ENCODE measurements at places on chromosomes 4 and X.
A peak's percentile ranks its signal among the peaks of the same experiment; 100 is the strongest.

DNA sequence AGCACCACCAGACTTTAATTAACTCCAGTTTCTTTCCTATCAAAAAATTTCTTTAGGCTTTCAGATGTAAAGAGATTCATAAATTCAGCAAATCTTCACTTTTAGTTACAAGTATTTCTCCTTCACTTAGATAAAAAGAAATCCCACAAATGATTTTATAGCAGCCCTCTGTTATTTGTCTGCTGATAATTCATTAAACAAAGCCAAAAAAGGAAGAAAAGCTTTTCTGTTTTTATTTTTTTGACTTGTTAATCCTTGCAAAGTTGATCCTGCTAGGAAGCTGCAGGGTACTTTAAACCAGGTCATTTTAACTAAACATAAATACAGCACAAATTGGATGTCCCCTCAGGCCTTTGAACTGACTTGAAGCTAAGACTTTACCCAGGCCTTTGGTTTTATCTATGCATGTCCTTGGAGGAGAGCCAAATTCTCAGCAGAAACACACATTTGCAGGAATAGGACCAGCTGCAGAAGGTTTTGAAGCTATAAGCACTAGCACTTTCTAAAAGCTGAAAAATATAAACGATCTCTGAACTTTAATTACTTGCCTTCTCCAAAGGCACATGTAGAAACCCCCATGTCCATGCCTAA lies 57.5 kb downstream of the PCDH18 start:
- DNase-seq: no peak

GRCh38 chr4:3630598-3631543 lies 98.6 kb upstream of the LRPAP1 start:
- DNase-seq: no peak

DNA sequence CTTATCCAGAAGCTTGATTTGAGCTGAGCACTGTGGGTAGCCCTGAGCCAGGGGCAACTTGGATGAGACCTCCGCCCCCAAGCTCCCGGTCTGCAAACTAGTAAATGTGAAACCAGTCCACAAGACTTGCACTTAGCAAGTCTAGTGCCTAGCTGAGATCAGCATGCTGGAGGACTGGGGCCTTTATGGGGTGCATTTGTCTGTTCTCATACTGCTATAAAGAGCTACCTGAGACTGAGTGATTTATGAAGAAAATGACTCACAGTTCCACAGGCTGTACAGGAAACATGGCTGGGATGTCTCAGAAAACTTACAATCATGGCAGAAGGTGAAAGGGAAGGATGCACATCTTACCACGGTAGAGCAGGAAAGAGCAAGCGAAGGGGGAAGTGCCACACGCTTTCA lies 42.1 kb upstream of the HOPX start:
- no peak for DNase-seq

DNA sequence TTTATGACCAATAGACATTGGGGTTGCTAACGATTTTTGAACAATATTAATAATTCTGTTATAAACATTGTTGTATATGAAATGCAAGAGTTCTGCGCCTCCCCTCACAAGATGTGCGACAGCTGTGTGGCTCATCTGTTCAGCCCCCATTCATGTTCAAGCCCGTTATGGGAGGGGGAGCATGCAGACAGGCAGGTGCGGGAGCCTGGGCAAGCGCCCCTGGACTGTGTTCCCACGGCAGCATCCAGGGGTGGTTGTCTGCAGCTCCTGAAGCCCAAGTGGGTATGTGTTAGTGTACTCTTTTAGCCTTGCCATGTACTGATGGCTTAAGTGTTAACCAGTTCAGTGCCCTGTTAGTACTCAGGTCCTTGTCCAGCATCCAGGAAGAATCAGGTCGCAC lies 34.6 kb downstream of the UGT2A3 start:
- no peak for DNase-seq

GRCh38 chr4:23839279-23839678 lies 50.6 kb downstream of the PPARGC1A start:
- DNase-seq: no peak

- DNase-seq: no peak
These were observed 10.0 kb downstream of the MSL3 start for GRCh38 chrX:11768039-11768438.

GRCh38 chr4:154064244-154064643 lies 275.4 kb upstream of the SFRP2 start:
- DNase-seq: no peak

DNA sequence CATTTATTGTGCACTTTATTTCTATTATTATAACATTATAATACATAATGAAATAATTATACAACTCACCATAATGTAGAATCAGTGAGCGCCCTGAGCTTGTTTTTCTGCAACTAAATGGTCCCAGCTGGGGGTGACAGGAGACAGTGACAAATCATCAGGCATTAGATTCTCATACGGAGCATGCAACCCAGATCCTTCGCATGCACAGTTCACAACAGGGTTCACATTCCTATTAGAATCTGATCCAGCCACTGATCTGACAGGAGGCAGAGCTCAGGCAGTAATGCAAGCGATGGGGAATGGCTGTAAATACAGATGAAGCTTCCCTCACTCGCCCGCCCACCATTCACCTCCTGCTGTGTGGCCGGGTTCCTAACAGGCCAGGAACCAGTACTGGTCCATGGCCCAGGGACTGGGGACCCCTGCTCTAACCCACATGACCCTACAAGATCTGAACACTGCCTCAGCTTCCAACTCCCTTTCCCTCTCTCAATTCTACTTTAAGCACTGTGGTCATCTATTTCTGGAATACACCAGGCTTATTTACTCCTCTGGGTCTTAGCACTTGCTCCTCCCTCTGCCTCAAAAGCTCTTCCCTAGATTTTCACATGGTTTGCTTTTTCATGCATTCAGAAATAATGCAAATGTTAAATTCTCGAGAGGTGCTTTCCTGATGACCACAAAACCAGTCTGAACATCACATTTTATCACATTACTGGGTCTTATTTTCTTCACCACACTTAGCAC lies 166.8 kb upstream of the HCCS start:
- no peak for DNase-seq

DNA sequence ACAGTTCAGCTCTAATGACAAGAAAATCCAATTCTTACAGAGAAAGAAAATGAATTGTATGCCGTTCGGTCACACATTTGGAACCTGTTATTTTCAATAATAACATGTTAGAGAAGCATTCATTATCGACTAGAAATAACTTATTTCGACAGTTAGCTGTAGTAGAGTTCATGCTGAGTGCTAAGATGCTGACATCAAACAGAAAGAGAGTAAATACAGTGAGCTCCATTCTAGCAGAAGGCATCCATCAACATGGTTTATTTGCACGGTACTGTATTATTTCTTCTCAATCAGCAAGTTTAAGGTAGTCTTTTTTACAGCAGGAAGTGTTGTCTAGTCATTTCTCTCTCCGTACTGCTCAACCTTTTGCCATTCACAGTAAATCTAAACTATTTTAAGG lies 732.1 kb downstream of the STIM2 start:
- no peak for DNase-seq

DNA sequence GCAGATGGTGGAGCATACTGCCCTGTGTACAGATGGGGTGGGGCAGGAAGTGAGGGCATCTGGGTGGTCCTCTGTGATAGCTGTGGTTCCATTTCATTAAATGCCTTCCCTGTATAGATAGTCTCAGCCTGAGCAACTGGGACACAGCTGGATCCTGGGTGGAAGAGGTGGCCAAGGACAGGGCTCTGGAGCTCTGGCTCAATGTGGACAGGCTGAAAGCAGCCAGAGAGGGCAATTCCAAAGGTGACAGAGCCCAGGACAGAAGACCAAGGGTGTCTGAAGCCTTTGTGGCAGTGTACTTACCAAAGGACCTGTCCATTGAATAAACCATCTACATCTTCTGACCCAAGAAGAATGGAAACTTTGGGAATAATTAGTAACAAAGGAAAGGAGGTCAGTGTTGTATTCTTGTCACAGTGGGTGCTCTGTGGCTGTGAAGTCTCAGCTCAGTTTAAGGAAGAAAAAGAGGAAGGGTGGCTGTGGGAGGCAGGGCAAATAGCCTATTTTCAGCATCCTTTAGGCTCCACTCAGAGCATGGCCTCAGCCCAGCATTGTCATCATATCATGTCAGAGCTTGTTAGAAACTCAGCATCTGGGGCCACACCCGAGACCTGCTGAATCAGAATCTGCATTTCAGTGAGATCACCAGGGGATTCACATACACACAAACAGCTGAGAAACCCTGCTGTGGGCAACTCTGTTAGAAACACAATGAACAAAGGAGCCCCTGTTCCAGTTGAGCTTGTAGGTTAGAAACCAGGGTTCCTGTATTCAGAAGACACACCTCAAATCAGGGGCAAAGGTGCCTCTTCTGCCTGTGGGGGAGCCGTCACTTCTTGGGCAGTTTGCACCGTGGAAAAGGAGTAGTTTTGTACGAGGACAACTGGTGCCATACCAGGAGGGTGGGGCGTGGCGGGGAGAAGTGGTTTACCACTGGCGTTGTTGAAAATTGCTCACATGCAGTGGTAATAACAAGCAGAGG lies 168.6 kb downstream of the PTTG2 start:
- DNase-seq: peak; percentile 83

- no peak for DNase-seq
These were observed 27.8 kb upstream of the LIMCH1 start for GRCh38 chr4:41510179-41510578.

DNA sequence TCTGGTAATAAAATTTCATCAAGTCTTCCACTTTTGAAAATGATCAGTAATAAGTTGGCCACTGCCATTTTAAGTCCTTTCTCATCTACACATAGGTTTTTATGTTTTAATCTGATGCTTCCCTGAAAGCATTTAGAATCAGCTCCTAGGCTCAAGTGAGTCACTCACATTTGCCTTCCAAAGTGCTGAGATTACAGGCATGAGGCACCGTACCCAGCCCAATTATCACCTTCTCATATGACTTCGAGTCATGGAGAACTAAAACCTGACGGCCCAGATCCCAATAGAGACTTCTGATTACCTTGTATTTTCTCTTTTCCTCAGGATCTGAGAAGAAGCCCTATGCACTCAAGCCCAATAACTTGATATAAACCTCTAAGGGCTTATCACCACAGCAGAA lies 140.8 kb downstream of the OPHN1 start:
- no peak for DNase-seq

DNA sequence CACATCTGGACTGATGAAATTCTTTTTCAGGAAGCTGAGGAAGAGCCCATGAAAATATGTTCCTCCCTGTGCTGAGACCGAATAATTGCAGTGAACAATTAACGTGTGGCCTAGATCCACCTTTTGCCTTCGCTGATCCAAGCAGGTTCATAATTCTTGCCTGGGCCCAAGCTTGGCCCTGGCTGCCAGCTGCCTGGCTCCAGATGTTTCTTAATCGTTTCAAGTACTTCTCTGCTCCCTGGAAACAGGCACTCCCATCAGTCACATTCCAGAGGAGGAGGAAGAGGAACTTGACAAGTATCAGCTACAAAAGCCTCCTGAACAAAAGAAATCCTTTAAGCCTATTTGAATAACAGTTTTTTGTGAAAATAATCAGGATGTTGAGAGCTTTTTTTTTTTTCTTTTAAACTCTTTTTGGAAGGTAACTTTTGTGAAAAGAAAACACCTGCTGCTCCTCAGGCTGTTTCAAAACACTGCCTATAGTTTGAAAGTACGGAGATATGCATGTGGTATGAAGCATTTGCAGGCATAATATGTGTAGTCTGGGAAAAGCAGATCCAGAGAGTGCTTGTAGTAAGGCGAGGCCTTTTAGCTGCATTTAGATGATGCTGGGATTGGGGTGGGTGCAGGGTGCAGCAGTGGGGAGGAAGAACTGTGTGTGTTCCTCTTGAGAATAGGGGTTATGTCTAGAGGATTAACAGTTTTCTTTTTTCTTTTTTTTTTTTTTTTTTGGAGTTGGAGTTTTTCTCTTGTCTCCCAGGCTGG lies 154.4 kb downstream of the PTTG2 start:
- DNase-seq: no peak

- no peak for DNase-seq
These were observed 1.2 kb downstream of the RAB33B start for GRCh38 chr4:139455126-139455538.

- DNase-seq: no peak
These were observed 351.2 kb downstream of the ARHGAP24 start for GRCh38 chr4:85826060-85826678.

- DNase-seq: no peak
These were observed 76.2 kb downstream of the CLDN34 start for GRCh38 chrX:10043386-10043785.

GRCh38 chr4:8607603-8608481 lies 15.3 kb downstream of the CPZ start:
- DNase-seq: peak; percentile 23

DNA sequence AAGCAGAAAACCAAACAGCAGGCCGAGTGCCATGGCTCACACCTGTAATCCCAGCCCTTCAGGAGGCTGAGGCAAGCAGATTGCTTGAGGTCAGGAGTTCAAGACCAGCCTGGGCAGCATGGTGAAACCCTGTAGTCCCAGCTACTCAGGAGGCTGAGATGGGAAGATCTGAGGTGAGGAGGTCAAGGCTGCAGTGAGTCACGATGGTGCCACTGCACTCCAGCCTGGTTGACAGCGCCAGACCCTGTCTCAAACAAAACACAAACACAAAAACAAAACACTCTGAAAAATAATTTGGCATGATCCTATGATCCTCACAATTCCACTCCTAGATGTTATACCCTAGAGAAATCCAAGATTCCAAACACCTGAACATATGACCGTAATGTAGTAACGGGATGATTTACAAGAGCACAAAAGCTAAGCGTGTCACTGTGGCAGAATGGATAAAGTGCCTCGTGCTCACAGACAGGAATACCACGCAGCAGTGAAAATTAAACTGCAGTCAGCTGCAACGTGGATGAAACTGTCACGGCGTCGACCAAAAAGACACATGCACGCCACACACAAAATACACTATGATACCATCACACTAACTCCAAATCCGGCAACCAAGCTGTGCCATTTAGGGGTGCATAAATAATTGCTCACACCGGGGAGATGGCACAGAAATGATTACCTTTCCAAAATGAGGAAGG lies 1.7 kb downstream of the NELFA start:
- DNase-seq: no peak

- no peak for DNase-seq
These were observed 3.3 kb downstream of the TRIM2 start for GRCh38 chr4:153207567-153207966.

DNA sequence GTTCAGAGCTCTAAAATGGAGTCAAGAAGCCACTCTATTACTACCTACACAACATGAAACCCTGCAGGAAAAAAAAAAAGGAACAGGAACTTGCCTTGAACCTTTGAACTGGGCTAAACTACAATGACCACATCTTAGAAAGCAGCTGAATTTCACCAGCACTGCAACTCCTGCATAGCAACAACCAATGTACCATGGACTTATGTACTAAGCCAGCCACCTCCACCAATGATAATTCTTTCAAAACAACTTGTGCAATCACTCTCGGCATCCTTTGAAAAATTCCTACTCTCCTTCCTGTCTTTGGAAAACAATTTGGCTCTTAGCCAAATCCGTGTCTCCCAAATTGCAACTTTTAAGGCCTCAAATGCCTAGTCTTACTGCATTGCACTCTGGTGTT lies 26.8 kb upstream of the FMR1 start:
- no peak for DNase-seq

All from CD4-positive, alpha-beta T cell treated with Interleukin-15 for 4 hours (primary cell).